Calu3 (cell line): ENCODE measurements at places on chromosomes 3 and 15. TPM values are rescaled to one million over a fixed set of nuclear protein-coding genes. Genes with fewer than 3 reads are reported as not detected.

DNA sequence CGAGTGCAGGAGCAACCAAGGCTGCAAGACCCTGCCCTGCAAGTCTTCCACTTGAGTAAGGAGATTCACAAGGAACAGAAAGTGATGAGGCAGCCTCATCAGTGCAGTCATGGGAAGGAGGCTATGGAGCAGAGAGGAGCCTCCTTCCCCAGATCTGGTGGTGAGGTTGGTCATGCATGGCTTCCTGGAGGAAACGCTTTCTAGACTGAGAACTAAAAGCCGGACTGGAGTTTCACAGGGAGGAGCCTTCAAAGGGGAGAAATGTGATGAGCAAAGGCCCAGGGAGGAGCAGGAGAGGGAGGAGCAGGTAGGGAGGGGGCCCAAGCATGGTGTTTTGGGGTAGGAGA lies 139.9 kb downstream of the SRGAP3 start:
- H3K27ac ChIP-seq = no peak overlapping the region
- peaks cover 25% of the 10 kb centered on the region for H3K27me3 ChIP-seq
- H3K4me1 ChIP-seq = no peaks in the 10 kb centered on the region
- H3K4me3 ChIP-seq = no peak overlapping the region
- DNase-seq = no peak

DNA sequence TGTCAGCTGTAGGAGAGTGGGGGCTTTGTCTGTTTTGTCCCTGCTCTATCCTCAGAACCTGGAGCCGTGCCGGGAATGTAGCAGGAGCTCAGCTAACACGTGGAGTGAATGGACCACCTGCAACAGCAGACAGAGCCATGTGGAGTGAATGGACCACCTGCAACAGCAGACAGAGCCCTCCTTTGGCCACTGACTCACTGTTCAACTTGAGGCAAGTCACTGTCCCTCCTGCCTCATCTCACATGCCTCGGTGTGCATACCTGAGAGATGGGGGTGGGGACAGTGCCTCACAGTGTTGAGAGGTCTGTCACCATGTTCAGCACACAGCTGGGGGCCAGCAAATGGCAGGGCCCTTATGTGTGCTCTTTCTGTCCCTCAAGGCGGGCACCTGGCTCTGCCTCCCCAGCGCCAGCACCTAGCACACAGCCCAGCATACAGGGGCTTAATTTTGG lies 27.9 kb downstream of the FEM1B start:
- H3K27ac ChIP-seq = no peak overlapping the region
- peaks cover 13% of the 10 kb centered on the region for H3K4me1 ChIP-seq
- peaks cover 40% of the 10 kb centered on the region for H3K27me3 ChIP-seq
- no peak for DNase-seq
- no peak overlapping the region for H3K4me3 ChIP-seq
- peaks cover 6% of the 10 kb centered on the region for H3K36me3 ChIP-seq

- H3K4me3 ChIP-seq = peak overlapping the region; percentile 17
- peak; percentile 52 for DNase-seq
- H3K4me1 ChIP-seq = peaks cover 40% of the 10 kb centered on the region
Measured at GRCh38 chr15:85563328-85563727, 182.9 kb downstream of the AKAP13 start.

DNA sequence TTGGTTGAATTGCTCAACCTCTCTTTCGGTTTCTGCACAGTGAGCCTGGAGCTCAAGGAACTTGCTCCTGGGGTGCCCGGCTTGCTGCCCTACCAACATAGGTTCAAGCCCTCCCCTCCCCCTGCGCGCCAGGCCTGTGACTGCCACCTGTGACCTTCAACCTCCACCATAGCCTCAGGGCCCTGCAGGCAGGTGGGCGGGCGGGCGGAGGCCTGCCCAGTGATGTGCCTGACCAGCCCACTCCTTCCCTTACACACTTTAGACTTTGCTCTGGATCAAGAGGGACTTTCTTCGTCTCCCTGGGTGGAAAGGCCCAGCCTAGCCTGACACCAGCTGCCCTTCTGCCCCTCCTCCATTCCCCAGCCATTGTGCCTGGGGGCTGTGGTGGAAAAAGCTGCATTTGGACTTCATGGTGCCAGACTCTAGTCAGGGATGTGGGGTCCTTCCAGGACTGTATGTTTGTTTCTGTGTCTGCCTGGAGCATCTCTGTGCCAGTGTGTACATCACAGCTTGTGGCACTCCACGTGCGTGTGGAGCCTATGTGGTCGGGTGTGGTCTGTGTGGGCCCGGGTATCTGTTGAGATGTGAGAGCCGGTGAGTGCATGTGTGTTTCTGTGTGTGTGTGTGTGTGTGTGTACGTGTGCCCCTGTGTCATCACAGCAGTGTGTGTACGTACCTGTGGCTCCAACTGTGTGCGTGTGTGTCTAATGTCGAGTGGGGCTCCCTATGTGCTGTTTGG lies 9.5 kb downstream of the PRKCD start:
- no peak for DNase-seq
- H3K27ac ChIP-seq = no peak overlapping the region
- no peaks in the 10 kb centered on the region for H3K27me3 ChIP-seq
- H3K4me1 ChIP-seq = peaks cover 41% of the 10 kb centered on the region
- peaks cover 5% of the 10 kb centered on the region for H3K36me3 ChIP-seq

- no peak overlapping the region for H3K27ac ChIP-seq
- DNase-seq = no peak
- no peak overlapping the region for H3K4me3 ChIP-seq
- H3K27me3 ChIP-seq = no peaks in the 10 kb centered on the region
- H3K36me3 ChIP-seq = peaks cover 41% of the 10 kb centered on the region
Measured at GRCh38 chr3:39404943-39405686, 1.4 kb upstream of the RPSA start.

DNA sequence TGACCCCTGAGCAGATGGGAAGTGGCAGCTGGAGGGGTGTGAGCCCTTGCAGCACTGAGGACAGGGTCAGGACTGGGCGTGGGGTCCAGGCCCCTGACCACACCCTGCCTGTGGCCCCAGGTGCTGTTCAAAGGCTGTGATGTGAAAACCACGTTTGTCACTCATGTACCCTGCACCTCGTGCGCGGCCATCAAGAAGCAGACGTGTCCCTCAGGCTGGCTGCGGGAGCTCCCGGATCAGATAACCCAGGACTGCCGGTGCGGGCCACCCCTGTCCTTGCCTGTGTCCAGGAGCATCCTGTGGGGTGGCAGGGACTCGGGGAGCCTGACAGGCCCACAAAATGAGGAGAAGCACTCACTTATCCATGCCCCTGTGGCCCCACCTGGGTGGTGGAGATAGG lies 5.9 kb downstream of the STAB1 start:
- peaks cover 11% of the 10 kb centered on the region for H3K27me3 ChIP-seq
- no peak overlapping the region for H3K4me3 ChIP-seq
- H3K36me3 ChIP-seq = no peaks in the 10 kb centered on the region
- H3K27ac ChIP-seq = no peak overlapping the region
- no peaks in the 10 kb centered on the region for H3K4me1 ChIP-seq

- no peak for DNase-seq
- no peaks in the 10 kb centered on the region for H3K27me3 ChIP-seq
- H3K4me1 ChIP-seq = peaks cover 8% of the 10 kb centered on the region
- H3K4me3 ChIP-seq = no peak overlapping the region
- H3K27ac ChIP-seq = no peak overlapping the region
Measured at GRCh38 chr3:185881926-185882325, 55.9 kb downstream of the TRA2B start.

- H3K36me3 ChIP-seq = peaks cover 50% of the 10 kb centered on the region
- peaks cover 35% of the 10 kb centered on the region for H3K4me1 ChIP-seq
- DNase-seq = peak; percentile 9
- H3K27me3 ChIP-seq = no peaks in the 10 kb centered on the region
- H3K27ac ChIP-seq = peak overlapping the region; percentile 29
Measured at GRCh38 chr15:59688423-59688781, 718 bp downstream of the BNIP2 start.

- DNase-seq = no peak
- H3K27ac ChIP-seq = no peak overlapping the region
- H3K4me1 ChIP-seq = peaks cover 9% of the 10 kb centered on the region
- H3K4me3 ChIP-seq = no peak overlapping the region
- peaks cover 12% of the 10 kb centered on the region for H3K27me3 ChIP-seq
Measured at GRCh38 chr3:122077293-122078234, 22.4 kb downstream of the CD86 start.

- H3K27me3 ChIP-seq = no peaks in the 10 kb centered on the region
- no peaks in the 10 kb centered on the region for H3K36me3 ChIP-seq
- DNase-seq = peak; percentile 94
- no peak overlapping the region for H3K4me3 ChIP-seq
- no peak overlapping the region for H3K27ac ChIP-seq
Measured at GRCh38 chr3:134473868-134474546, 11.8 kb downstream of the ANAPC13 start.

DNA sequence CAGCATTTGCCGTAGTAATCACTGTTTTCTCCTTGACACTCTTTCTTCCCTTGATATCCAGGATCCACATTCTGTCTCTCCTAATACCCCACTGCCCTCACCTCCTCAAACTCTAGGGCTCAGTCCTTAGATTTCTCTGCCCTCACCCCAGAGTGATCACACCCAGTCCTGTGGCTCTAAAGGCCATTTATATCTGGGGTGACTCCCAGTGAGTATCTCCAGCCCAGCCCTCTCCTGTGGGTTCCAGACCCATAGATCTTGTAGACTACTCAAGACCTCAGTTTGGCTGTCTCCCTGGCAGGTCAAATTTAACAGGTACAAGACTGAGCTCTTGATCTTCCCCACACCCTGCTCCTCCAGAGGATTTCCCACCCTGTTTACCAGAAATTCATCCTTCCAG lies 1.3 kb downstream of the GRK7 start:
- H3K36me3 ChIP-seq = no peaks in the 10 kb centered on the region
- no peaks in the 10 kb centered on the region for H3K4me1 ChIP-seq
- no peak overlapping the region for H3K4me3 ChIP-seq

DNA sequence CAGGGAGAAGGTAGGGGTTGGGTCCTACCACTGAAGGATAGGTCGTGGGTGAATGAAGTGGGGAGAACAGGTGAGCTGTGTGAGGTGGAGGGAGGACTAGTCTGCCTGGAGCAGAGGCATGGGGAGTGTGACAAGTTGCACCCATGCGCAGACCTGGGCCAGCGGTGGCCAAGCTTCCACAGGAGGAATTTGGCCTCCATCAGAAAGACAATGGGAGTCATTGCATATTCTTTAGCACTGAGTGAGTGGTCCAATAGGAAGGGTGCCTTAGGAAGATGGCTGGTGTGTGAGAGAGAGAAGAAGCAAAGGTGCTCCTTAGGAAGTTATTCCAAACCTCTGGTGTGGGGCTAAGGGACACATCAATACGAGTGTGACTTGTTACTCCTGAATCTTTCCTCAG lies 191.1 kb downstream of the KCNAB1 start:
- peaks cover 26% of the 10 kb centered on the region for H3K4me1 ChIP-seq
- no peak overlapping the region for H3K27ac ChIP-seq
- peaks cover 27% of the 10 kb centered on the region for H3K27me3 ChIP-seq
- no peak for DNase-seq

GRCh38 chr3:59660852-59661625 lies 611.2 kb upstream of the CFAP20DC start:
- no peaks in the 10 kb centered on the region for H3K4me1 ChIP-seq
- no peaks in the 10 kb centered on the region for H3K36me3 ChIP-seq
- no peak overlapping the region for H3K27ac ChIP-seq
- H3K27me3 ChIP-seq = no peaks in the 10 kb centered on the region
- DNase-seq = no peak

DNA sequence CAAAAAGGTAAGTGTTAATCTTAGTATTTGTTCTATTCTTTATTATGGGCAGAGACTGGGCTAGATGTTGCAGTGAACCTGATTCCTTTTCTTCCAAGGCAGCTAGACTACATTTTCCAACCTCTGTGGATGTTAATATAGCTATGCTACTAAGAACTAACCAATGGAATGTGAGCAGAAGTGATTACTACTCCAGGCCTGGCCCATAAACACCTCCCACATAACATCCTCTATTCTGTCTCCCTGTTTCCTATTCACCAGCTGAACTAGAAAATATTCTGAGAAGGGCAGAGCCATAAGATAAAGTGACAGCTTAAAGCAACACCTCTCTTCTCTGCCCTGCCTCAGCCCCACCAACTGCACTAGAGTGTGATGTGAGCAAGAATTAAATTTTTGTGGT lies 29.4 kb downstream of the CD200R1L start:
- no peak overlapping the region for H3K4me3 ChIP-seq
- no peak for DNase-seq
- H3K27ac ChIP-seq = no peak overlapping the region
- no peaks in the 10 kb centered on the region for H3K27me3 ChIP-seq
- H3K4me1 ChIP-seq = peaks cover 19% of the 10 kb centered on the region

GRCh38 chr3:188956839-188957489 lies 214.8 kb upstream of the TPRG1 start:
- DNase-seq = peak; percentile 64
- H3K27me3 ChIP-seq = peaks cover 9% of the 10 kb centered on the region
- no peak overlapping the region for H3K4me3 ChIP-seq

GRCh38 chr3:69164296-69164695 lies 41.9 kb upstream of the LMOD3 start:
- no peaks in the 10 kb centered on the region for H3K27me3 ChIP-seq
- H3K36me3 ChIP-seq = no peaks in the 10 kb centered on the region
- DNase-seq = no peak

- no peak overlapping the region for H3K4me3 ChIP-seq
- no peaks in the 10 kb centered on the region for H3K36me3 ChIP-seq
- peaks cover 8% of the 10 kb centered on the region for H3K4me1 ChIP-seq
- H3K27ac ChIP-seq = no peak overlapping the region
- DNase-seq = no peak
Measured at GRCh38 chr3:109116031-109116430, 1.9 kb downstream of the MORC1 start.

DNA sequence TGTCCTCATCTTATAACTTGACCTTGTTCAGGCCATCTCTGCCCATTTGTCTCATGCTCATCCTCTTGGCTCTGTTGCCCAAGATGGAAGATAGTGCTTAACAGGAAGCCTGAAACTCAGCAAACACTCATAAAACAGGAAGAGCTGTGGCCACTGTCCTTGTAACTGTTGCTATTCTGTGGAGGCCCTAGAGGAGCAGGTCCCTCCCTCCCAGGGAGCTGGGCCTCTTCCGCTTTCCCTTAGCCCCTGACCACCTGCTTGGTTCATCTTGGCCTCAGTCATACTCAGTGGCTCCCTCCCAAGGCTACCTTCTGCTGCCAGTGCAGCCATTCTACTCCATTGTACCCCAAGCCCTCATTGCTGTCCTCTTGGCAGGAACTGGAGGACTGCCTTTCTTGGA lies 3.5 kb downstream of the MAPKAPK3 start:
- peak overlapping the region; percentile 11 for H3K4me3 ChIP-seq
- DNase-seq = no peak
- no peaks in the 10 kb centered on the region for H3K27me3 ChIP-seq
- H3K4me1 ChIP-seq = peaks cover 53% of the 10 kb centered on the region
- H3K36me3 ChIP-seq = peaks cover 26% of the 10 kb centered on the region

- H3K27me3 ChIP-seq = peaks cover 100% of the 10 kb centered on the region
- DNase-seq = no peak
- H3K4me3 ChIP-seq = peak overlapping the region; percentile 36
- no peaks in the 10 kb centered on the region for H3K36me3 ChIP-seq
Measured at GRCh38 chr15:89408372-89409183, 74.0 kb upstream of the POLG start.

Gene FGD5
- total RNA-seq = not detected in 2 replicates

Gene OIP5
- 8.0 and 8.5 TPM in 2 replicates for total RNA-seq

Gene P3H2
- 5.9 and 7.1 TPM in 2 replicates for total RNA-seq

Gene CCR8
- total RNA-seq = not detected in 2 replicates

Gene CCDC33
- 2.1 and 2.7 TPM in 2 replicates for total RNA-seq

Gene GOLGA8N
- 0.45 and 0.51 TPM in 2 replicates for total RNA-seq

Gene SCAMP2
- 114 and 115 TPM in 2 replicates for total RNA-seq

Gene KPNA1
- total RNA-seq = 76.7 and 78.5 TPM in 2 replicates

Gene IL17RE
- total RNA-seq = 25.5 and 30.6 TPM in 2 replicates

Gene MESP1
- 5.3 and 5.9 TPM in 2 replicates for total RNA-seq

Gene CLRN1
- total RNA-seq = not detected in 2 replicates
